CD4-positive, alpha-beta T cell treated with Interleukin-1 beta for 1 hour (primary cell): ENCODE measurements at places on chromosomes 5 and 9.

- DNase-seq, result no peak
Measured at GRCh38 chr9:128987805-128988204, 40.3 kb downstream of the NUP188 start.

DNA sequence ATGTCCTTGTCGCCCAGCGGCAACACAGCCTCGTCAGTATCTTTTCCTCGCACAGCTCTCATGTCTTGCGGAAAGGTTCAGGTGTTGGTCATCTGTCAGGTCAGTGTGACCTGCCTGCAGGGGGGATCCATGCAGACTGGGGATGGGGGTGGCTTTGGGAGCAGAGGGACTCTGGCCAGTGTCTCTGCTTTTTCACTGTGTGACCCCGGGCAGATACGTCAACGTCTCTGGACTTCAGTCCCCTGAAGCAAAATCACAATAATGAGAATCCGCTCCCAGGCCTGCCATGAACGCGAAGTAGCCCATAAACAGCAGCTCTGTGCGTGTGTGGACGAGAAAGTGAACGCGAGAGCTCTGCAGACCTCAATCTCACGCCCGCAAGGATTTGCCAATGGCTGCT is 75.7 kb upstream of the FCN1 start:
- no peak for DNase-seq

DNA sequence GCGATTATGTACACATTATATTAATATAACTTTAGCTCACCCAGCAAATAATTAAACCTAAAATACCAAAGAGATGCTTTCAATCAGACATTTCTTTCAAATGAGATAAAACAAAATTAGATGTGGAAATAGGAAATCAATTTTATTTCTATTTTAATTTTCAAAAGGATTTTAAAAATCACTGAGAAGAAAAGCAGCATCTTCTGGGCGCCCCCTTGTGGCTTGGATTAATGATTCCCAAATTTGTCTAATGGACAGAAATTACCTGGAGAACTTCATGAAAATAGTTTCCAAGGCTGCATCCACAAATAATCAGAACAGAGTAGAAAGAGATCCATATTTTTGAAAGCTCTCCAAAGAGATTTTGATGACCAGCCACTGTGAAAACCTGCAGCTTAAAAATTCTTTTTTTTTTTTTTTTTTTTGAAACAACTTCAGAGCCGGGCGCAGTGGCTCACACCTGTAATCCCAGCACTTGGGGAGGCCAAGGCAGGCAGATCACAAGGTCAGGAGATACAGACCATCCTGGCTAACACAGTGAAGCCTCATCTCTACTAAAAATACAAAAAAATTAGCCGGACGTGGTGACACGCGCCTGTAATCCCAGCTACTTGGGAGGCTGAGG is 50.9 kb upstream of the CEMIP2 start:
- peak; percentile 4 for DNase-seq

DNA sequence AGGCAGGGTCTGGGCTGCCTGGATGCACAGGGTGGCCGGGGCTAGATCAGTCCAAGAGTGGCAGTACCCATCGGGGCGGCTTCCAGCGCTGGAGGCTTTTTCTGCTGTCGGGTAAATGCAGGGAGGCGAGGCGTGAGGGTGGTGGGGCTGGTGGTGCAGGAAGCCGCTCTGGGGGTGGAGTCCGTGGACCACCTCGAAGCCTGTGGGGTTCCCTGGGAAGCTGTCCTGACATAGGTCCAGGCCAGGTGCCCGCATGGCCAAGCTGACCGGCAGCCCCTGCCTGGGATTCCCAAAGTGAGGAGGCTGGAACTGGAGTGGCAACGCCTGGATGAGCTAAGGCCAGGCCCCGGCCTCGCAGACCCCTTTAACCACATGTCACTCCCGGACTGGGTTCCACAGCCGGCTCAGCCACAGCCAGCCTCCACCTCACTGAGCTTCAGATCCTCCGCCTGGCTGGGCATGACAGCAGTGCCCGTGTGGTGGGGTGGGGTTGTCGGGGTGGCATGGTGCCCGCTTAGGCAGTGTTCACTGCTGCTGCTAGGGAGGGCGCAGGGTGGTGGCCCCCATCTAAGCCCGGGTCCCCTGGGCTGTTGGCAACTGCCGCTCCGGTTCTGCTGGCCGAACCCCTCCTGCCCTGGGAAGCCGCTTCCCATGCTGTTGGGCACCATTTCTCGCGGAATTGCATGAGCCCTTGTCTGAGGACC is 1.4 kb upstream of the QRFP start:
- no peak for DNase-seq

- no peak for DNase-seq
Measured at GRCh38 chr5:78001197-78001596, 225.1 kb upstream of the TBCA start.

- no peak for DNase-seq
Measured at GRCh38 chr9:91785447-91785842, 164.6 kb downstream of the ROR2 start.
